ENCODE measurements at places on chromosomes 3 and 15. TPM values are rescaled to one million over a fixed set of nuclear protein-coding genes. Genes with fewer than 3 reads are reported as not detected.

Gene DIS3L
- total RNA-seq = 25.1 TPM

Gene MYZAP
- total RNA-seq = not detected

Gene MAGI1
- 15.7 TPM for total RNA-seq

Gene SNX4
- 28.8 TPM for total RNA-seq

Gene GOLGA8S
- under 0.01 TPM for total RNA-seq

Gene KBTBD13
- total RNA-seq = not detected

Gene SLC2A2
- total RNA-seq = not detected

Gene CHRD
- total RNA-seq = 4.8 TPM

Gene MKRN3
- total RNA-seq = under 0.01 TPM

GRCh38 chr15:52295421-52296001 is at the start of gene MYO5C:
Gene MYO5C, minus strand, starts transcription at chr15:52295804. Its CDS starts 168 bp downstream, at chr15:52295636.
- no peak within 1 kb of the TSS for H3K27ac ChIP-seq
- no peak for DNase-seq
- no peak within 1 kb of the TSS for H3K4me3 ChIP-seq
- H3K36me3 ChIP-seq = no peaks in the 10 kb centered on the region
- peaks cover 31% of the 10 kb centered on the region for H3K27me3 ChIP-seq

DNA sequence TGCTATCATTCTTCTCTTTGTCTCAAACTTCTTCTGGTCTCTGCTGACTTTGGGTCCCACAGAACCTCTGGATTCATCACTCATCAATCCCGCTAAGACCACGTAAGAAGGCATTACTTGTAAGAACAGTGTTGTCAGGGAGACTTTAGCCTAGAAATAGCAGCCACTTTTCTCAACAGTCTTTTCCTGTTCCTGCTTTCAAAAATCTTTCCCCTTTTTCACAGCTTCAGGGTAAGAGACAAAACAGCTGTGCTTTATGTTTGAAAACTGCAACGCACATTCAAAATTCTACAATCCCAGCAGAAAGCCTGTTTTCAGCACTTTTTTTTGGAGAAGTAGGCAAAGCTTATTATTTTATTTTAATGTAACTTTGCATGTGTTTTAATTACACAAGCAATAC is 42.0 kb upstream of the FAM98B start:
- no peak overlapping the region for H3K27ac ChIP-seq
- peaks cover 1% of the 10 kb centered on the region for H3K27me3 ChIP-seq
- peak; percentile 21 for DNase-seq
- H3K4me1 ChIP-seq = no peaks in the 10 kb centered on the region
- no peaks in the 10 kb centered on the region for H3K36me3 ChIP-seq
- H3K4me3 ChIP-seq = no peak overlapping the region

- no peak overlapping the region for H3K4me3 ChIP-seq
- no peak overlapping the region for H3K27ac ChIP-seq
- peaks cover 8% of the 10 kb centered on the region for H3K4me1 ChIP-seq
- DNase-seq = peak; percentile 38
- no peaks in the 10 kb centered on the region for H3K27me3 ChIP-seq
Measured at GRCh38 chr15:80619680-80620079, 75.4 kb upstream of the ABHD17C start.

- DNase-seq = no peak
- no peaks in the 10 kb centered on the region for H3K36me3 ChIP-seq
- H3K27me3 ChIP-seq = peaks cover 9% of the 10 kb centered on the region
- H3K4me1 ChIP-seq = peaks cover 7% of the 10 kb centered on the region
- H3K27ac ChIP-seq = no peak overlapping the region
- H3K4me3 ChIP-seq = no peak overlapping the region
Measured at GRCh38 chr3:185561374-185561943, 9.1 kb upstream of the LIPH start.

DNA sequence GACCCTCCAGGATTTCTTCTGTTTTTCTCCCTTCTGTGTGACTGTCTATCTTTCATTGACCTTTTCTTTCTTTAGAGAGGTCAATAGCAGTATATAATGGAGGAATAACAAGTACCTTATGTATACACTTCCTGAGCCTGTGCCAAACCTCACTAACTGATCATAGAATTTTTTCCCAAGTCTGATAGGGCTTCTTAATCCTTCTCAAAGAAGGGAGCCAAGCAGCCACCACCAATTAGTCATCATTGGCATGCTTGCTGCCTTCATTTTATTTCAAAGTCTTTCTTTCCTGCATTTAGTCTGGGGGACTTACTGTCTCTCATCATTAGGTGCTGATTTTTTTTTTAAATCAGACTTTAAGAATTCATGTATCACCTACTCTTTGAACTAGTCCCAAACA is 327.0 kb downstream of the FEZF2 start:
- no peak overlapping the region for H3K4me3 ChIP-seq
- no peaks in the 10 kb centered on the region for H3K4me1 ChIP-seq
- H3K27me3 ChIP-seq = no peaks in the 10 kb centered on the region
- no peak overlapping the region for H3K27ac ChIP-seq
- no peaks in the 10 kb centered on the region for H3K36me3 ChIP-seq

DNA sequence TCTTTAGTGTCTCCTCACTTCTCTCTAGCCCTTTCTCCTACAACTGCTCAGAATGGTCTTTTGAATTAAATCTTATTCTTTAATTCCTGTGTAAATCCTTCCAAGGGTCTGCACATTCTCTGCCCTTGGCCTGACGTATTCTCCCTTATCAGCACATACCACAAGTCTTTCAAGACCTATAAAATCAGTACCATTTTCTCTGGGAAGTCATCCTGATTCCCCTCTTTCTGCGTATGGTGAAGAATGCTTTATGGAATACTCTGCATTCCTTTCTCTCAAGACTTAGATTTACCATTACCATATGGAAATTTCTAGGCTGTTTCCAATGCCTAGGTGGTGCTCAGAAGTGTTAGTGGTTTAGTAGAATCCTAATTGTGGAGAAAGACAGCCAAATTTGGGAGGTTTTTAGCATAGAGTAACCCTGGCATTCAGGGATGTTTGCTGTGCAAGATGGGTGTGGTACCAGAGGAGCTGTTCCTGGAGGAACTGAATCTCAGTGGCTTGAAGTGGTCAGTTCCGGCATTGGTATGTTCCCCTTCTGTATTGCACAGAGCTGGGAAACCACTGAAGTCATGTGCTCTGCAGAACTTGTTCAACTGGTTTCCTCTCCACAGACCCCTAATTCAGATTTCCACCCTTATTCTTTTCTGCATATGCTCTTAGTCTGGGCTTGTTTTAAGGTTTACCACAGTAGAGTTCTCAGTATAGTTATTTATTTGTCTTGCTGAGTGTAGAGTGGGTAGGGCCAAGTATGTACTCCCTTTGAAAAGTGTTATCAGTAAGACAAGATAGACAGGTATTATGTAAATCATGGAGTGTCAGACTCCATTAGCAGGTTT is 24.5 kb downstream of the IQGAP1 start:
- no peaks in the 10 kb centered on the region for H3K36me3 ChIP-seq
- H3K27ac ChIP-seq = peak overlapping the region; percentile 9
- DNase-seq = peak; percentile 87
- no peak overlapping the region for H3K4me3 ChIP-seq
- no peaks in the 10 kb centered on the region for H3K27me3 ChIP-seq

GRCh38 chr3:131053043-131053859 is 26.6 kb downstream of the NEK11 start:
- no peak overlapping the region for H3K27ac ChIP-seq
- no peaks in the 10 kb centered on the region for H3K27me3 ChIP-seq
- no peak overlapping the region for H3K4me3 ChIP-seq
- peak; percentile 47 for DNase-seq

GRCh38 chr3:100136921-100137320 is 22.6 kb upstream of the FILIP1L start:
- H3K4me3 ChIP-seq = no peak overlapping the region
- H3K4me1 ChIP-seq = no peaks in the 10 kb centered on the region
- H3K27ac ChIP-seq = no peak overlapping the region
- no peak for DNase-seq

GRCh38 chr15:101293122-101293521 is 1.9 kb downstream of the SNRPA1 start:
- H3K27me3 ChIP-seq = no peaks in the 10 kb centered on the region
- H3K27ac ChIP-seq = no peak overlapping the region
- H3K4me3 ChIP-seq = peak overlapping the region; percentile 63

- H3K4me1 ChIP-seq = no peaks in the 10 kb centered on the region
- H3K27ac ChIP-seq = no peak overlapping the region
- DNase-seq = peak; percentile 51
- peaks cover 2% of the 10 kb centered on the region for H3K36me3 ChIP-seq
- no peaks in the 10 kb centered on the region for H3K27me3 ChIP-seq
Measured at GRCh38 chr15:85125056-85125661, 143.5 kb downstream of the PDE8A start.

- H3K4me3 ChIP-seq = no peak overlapping the region
- DNase-seq = no peak
- no peaks in the 10 kb centered on the region for H3K36me3 ChIP-seq
- peaks cover 9% of the 10 kb centered on the region for H3K4me1 ChIP-seq
- H3K27ac ChIP-seq = no peak overlapping the region
- no peaks in the 10 kb centered on the region for H3K27me3 ChIP-seq
Measured at GRCh38 chr15:58556541-58556940, 124.8 kb downstream of the LIPC start.

GRCh38 chr3:14166877-14167603 is 11.4 kb downstream of the XPC start:
- H3K4me3 ChIP-seq = no peak overlapping the region
- H3K36me3 ChIP-seq = peaks cover 29% of the 10 kb centered on the region
- H3K27me3 ChIP-seq = no peaks in the 10 kb centered on the region
- no peak overlapping the region for H3K27ac ChIP-seq

DNA sequence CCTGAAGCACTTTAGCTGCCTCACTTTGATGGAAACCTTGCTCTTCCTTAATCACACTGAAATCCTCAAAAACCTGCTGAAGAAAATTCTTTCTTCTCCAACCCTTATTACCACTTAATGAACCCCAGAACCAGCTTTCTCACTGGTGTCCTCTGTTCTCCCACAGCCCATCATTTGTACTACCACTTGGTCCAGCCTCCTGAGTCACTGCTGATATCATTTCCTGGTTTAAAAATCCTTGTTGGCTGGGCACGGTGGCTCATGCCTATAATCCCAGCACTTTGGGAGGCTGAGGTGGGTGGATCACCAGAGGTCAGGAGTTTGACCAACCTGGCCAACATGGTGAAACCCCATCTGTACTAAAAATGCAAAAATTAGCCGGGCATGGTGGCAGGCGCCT is 418.6 kb upstream of the KCNMB2 start:
- H3K4me3 ChIP-seq = no peak overlapping the region
- DNase-seq = no peak
- H3K27me3 ChIP-seq = no peaks in the 10 kb centered on the region
- no peak overlapping the region for H3K27ac ChIP-seq

GRCh38 chr15:31498756-31499155 is 172.1 kb downstream of the KLF13 start:
- no peaks in the 10 kb centered on the region for H3K36me3 ChIP-seq
- H3K4me1 ChIP-seq = no peaks in the 10 kb centered on the region
- no peaks in the 10 kb centered on the region for H3K27me3 ChIP-seq
- no peak overlapping the region for H3K27ac ChIP-seq
- no peak overlapping the region for H3K4me3 ChIP-seq

- no peak overlapping the region for H3K27ac ChIP-seq
- H3K27me3 ChIP-seq = no peaks in the 10 kb centered on the region
- DNase-seq = no peak
- no peak overlapping the region for H3K4me3 ChIP-seq
Measured at GRCh38 chr3:135792858-135793475, 172.6 kb upstream of the PPP2R3A start.

DNA sequence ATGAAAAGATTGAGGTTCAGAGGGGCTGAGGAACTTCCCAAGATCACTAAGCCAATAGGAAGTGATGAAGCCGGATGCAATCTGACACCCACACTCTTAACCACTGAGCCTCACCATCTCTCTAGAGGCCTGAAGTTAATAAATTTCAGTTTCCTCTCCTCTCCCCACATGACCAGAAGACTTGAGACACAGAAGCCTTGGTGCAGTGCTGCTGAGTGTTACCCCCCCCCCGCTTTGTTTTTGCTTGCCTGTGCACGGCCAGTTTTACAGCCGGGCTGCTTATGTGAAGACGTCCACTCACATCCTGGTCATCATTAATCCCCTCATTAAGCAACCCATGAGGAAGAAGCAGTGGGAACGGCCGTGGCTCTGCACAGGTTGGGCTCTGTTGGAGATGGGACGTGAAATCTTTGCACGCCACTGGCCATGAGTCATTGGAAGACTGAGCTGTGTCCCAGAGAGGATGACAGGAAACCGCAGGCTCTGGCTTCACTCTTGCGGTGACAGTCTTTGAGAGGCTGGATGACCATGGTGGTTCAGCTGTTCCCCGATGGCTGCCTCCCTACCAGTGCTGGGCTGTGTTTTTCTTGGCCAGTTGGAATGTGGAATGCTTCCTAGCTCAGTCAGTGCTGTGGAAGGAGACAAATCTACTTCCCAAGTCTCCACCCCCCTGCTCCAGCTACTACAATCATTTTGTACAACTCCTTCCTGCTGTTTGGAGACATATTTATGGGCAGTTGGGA is 232.6 kb upstream of the LRTM1 start:
- H3K36me3 ChIP-seq = no peaks in the 10 kb centered on the region
- peaks cover 28% of the 10 kb centered on the region for H3K4me1 ChIP-seq
- H3K27ac ChIP-seq = peak overlapping the region; percentile 59
- H3K4me3 ChIP-seq = no peak overlapping the region
- DNase-seq = peak; percentile 100
- H3K27me3 ChIP-seq = no peaks in the 10 kb centered on the region

DNA sequence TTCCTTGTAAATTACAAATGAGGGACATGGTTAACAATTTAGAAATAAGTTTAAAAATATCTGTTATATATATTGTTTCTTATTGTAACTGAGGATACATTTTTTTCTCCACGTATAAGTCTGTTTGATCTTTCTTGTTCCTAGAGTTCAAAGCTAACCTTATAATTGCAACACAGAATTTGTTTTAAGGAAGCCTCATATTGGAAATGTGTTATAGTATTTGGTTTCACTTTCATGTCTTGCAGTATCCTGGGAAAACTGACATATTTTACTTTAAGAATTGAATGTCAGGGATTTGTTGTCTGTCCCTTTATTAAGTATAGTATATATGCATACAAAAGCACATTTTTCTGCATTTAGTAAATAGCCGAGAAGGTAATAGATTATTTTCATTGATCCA is 23.5 kb upstream of the NIT2 start:
- no peak overlapping the region for H3K4me3 ChIP-seq
- H3K27ac ChIP-seq = no peak overlapping the region
- H3K27me3 ChIP-seq = no peaks in the 10 kb centered on the region
- DNase-seq = no peak
- peaks cover 2% of the 10 kb centered on the region for H3K4me1 ChIP-seq

DNA sequence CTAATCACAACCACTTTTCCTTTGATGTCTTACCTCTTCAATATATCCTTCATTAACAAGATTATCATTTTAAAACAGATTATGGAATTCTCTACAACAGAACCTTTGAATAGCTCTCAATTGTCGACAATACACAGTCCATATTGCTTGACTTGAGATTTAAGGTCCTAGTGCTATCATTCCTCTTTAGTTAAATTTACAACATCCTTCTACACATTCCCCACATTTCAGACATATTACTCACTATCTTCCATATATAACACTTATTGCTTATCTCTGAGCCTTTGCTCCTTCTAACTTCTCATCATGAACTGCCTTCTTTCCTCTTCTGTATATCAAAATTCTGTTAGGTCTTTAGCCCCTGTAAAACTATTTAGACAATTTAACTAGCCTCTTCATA is 247.0 kb downstream of the STXBP5L start:
- H3K4me3 ChIP-seq = no peak overlapping the region
- no peaks in the 10 kb centered on the region for H3K4me1 ChIP-seq
- no peaks in the 10 kb centered on the region for H3K36me3 ChIP-seq
- no peak overlapping the region for H3K27ac ChIP-seq
- DNase-seq = no peak
- no peaks in the 10 kb centered on the region for H3K27me3 ChIP-seq
